Lower lobe of right lung (tissue), 2 donors: ENCODE measurements at places on chromosomes 2 and 18. TPM values are rescaled to one million over a fixed set of nuclear protein-coding genes. Genes with fewer than 3 reads are reported as not detected.

DNA sequence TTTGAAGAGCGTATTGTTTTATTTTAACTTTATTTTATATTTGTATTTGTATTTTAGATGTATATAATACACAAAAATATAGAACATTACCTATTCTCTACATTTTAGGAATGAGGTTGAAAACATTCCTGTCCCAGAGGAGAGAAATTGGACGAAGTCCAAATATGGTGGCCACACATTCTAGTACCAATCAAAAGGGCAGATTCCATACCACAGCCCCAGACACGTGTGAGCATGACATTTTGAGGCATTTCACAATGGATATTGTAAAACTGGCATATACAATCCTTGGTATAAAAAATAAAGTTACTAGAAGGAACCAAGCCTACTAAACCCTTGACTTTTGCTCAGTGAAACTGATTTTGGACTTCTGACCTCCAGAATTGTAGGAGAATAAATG, 50.6 kb downstream of the C2orf76 start:
- no peaks in the 10 kb centered on the region for H3K36me3 ChIP-seq
- no peaks in the 10 kb centered on the region for H3K27me3 ChIP-seq
- no peak overlapping the region for H3K4me3 ChIP-seq
- H3K4me1 ChIP-seq, result no peaks in the 10 kb centered on the region

COMMD1 gene
- 26.6 TPM for total RNA-seq

- no peaks in the 10 kb centered on the region for H3K27me3 ChIP-seq
- peaks cover 43% of the 10 kb centered on the region for H3K4me1 ChIP-seq
- peak overlapping the region; percentile 94 for H3K27ac ChIP-seq
- peak overlapping the region; percentile 78 for H3K4me3 ChIP-seq
- H3K36me3 ChIP-seq, result no peaks in the 10 kb centered on the region
These were observed 856 bp downstream of the TIA1 start for GRCh38 chr2:70247364-70248180.

MTIF2 gene
- total RNA-seq, result 25.9 TPM

- no peaks in the 10 kb centered on the region for H3K4me1 ChIP-seq
- H3K4me3 ChIP-seq, result no peak overlapping the region
- H3K27me3 ChIP-seq, result no peaks in the 10 kb centered on the region
- H3K36me3 ChIP-seq, result no peaks in the 10 kb centered on the region
- no peak overlapping the region for H3K27ac ChIP-seq
These were observed 599.0 kb upstream of the SYT4 start for GRCh38 chr18:43876286-43876685.

SERPINB10 gene
- not detected for total RNA-seq

OSR1 gene
- 15.5 TPM for total RNA-seq

GRCh38 chr2:241197947-241198346, 9.5 kb downstream of the ANO7 start:
- H3K27me3 ChIP-seq, result no peaks in the 10 kb centered on the region
- H3K27ac ChIP-seq, result no peak overlapping the region
- DNase-seq, result peak; percentile 20
- no peaks in the 10 kb centered on the region for H3K4me1 ChIP-seq
- H3K36me3 ChIP-seq, result no peaks in the 10 kb centered on the region

DNA sequence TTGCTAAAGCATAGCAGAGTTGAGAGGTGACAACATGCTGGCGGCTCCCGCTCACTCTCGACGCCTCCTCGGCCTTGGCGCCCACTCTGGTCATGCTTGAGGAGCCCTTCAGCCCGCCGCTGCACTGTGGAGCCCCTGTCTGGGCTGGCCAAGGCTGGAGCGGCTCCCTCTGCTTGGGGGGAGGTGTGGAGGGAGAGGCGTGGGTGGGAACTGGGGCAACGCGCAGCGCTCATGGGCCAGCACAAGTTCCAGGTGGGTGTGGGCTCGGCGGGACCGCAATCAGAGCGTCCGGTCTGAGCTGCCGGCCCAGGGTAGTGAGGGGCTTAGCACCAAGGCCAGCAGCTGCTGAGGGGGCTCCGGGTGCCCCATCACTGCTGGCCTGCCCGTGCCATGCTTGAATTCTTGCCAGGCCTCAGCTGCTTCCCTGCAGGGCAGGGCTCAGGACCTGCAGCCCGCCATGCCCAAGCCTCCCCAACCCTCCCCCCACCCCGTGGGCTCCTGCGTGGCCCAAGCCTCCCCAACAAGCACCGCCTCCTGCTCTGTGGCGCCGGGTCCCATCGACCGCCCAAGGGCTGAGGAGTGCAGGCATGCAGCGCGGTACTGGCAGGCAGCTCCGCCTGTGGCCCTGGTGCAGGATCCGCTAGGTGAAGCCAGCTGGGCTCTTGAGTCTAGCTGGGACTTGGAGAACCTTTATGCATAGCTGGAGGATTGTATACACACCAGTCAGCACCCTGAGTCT, 2052.8 kb upstream of the CELF4 start:
- H3K27me3 ChIP-seq, result no peaks in the 10 kb centered on the region
- H3K27ac ChIP-seq, result no peak overlapping the region
- DNase-seq, result no peak
- no peaks in the 10 kb centered on the region for H3K36me3 ChIP-seq
- no peaks in the 10 kb centered on the region for H3K4me1 ChIP-seq
- no peak overlapping the region for H3K4me3 ChIP-seq

DNA sequence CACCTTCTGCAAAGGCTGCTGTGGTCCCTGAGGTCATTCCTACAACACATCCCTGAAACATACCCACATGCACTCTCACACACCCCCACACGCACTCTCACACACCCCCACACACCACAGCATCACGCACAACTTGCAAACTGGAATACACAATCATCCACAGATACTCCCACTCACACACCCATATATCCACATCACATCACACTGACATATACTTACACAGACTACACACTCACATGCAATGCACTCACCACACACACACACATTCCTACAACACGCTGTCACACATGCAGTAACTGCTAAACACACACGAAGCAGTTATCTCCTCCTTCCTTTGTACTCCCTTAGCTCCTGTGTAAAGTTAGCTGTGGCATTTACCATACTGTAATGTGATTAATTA, 57.1 kb upstream of the PKDCC start:
- no peaks in the 10 kb centered on the region for H3K27me3 ChIP-seq
- no peak for DNase-seq
- H3K27ac ChIP-seq, result no peak overlapping the region
- no peak overlapping the region for H3K4me3 ChIP-seq
- H3K36me3 ChIP-seq, result no peaks in the 10 kb centered on the region

TPO gene
- 0.21 TPM for total RNA-seq

PAX8 gene
- total RNA-seq, result 1.2 TPM

- H3K4me1 ChIP-seq, result no peaks in the 10 kb centered on the region
- H3K36me3 ChIP-seq, result no peaks in the 10 kb centered on the region
- no peak overlapping the region for H3K4me3 ChIP-seq
- no peak for DNase-seq
These were observed 559.5 kb upstream of the SALL3 start for GRCh38 chr18:78420116-78420515.

DNA sequence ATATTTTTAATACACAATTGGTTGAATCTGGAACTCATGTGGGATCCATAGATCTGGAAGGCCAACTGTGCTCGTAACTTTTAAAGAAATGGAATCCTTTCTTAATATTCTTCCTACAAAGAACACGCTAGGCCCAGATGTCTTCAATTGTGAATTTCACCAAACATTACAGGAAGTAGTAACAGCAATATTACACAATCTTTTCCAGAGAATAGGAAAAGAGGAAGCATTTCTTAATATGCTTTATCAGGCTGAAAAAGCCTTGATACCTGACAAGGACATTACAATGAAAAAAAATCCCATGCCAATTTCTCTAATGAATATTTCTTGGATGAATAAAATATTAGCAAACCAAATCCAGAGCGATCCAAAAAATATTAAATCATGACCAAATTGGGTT, 80.3 kb upstream of the HAAO start:
- H3K4me1 ChIP-seq, result peaks cover 36% of the 10 kb centered on the region
- H3K36me3 ChIP-seq, result no peaks in the 10 kb centered on the region
- H3K4me3 ChIP-seq, result no peak overlapping the region
- no peaks in the 10 kb centered on the region for H3K27me3 ChIP-seq
- DNase-seq, result no peak
- H3K27ac ChIP-seq, result peak overlapping the region; percentile 33

CSRNP3 gene
- total RNA-seq, result 2.3 TPM

DNA sequence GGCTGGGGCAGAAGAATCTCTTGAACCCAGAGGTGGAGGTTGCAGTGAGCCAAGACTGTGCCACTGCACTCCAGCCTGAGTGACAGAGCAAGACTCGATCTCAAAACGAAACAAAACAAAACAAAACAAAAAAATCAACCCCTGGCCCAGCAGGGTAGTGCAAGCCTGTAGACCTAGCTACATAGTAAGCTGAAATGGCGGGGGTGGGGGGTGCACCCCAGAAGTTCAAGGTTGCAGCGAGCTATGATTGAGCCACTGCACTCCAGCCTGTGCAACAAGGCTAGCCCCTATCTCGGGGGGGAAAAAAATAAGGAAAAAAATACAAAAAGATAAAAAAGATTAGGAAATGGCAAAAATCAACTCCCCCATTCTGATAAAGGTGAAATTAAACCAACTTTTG, 6.4 kb downstream of the ATL2 start:
- no peak for DNase-seq
- no peak overlapping the region for H3K27ac ChIP-seq
- H3K27me3 ChIP-seq, result no peaks in the 10 kb centered on the region
- peaks cover 59% of the 10 kb centered on the region for H3K4me1 ChIP-seq
- H3K4me3 ChIP-seq, result no peak overlapping the region
- no peaks in the 10 kb centered on the region for H3K36me3 ChIP-seq

PLB1 gene
- total RNA-seq, result 5.5 TPM

TMX3 gene
- total RNA-seq, result 48.7 TPM

MAL gene
- 13.4 TPM for total RNA-seq

VIL1 gene
- 0.41 TPM for total RNA-seq

DNA sequence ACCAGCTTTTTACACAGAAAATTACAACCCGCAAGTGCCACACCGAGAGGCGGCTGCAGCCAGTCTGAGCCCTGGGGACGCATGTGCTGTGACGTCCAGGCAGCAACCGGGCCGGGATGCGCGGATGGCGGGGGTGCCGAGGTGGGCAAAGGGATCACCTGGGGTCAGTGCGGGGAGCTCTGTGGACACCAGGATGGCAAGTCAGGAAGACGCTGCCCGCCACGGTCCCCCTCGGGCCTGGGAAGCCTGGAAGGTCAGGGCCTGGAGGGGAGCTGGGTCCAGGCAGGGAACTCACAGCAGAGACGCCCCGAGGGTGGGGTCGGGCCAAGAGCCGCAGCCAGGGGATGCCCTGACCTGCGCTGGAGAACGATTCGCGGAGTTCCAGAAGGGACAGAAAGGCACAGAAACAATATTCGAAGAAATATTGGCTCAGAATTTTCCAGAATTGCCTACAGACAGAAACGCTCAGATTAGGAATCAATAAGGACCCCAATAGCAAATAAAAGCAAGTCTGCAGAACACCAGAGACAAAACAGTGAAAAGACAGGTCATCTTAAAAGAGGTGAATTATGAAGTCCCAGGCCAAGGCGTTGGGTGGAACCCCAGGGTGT, 11.7 kb upstream of the KIF1A start:
- no peak overlapping the region for H3K27ac ChIP-seq
- no peak for DNase-seq
- H3K36me3 ChIP-seq, result no peaks in the 10 kb centered on the region
- peaks cover 8% of the 10 kb centered on the region for H3K4me1 ChIP-seq

- H3K4me3 ChIP-seq, result no peak overlapping the region
- H3K27ac ChIP-seq, result no peak overlapping the region
- H3K4me1 ChIP-seq, result no peaks in the 10 kb centered on the region
- no peaks in the 10 kb centered on the region for H3K27me3 ChIP-seq
- DNase-seq, result no peak
These were observed 99.6 kb upstream of the CDH7 start for GRCh38 chr18:65651192-65651591.

UGT1A10 gene
- not detected for total RNA-seq

GRCh38 chr2:126496493-126496892, 159.5 kb upstream of the GYPC start:
- H3K27me3 ChIP-seq, result no peaks in the 10 kb centered on the region
- no peaks in the 10 kb centered on the region for H3K36me3 ChIP-seq
- H3K4me1 ChIP-seq, result no peaks in the 10 kb centered on the region

NPPC gene
- total RNA-seq, result not detected

DNA sequence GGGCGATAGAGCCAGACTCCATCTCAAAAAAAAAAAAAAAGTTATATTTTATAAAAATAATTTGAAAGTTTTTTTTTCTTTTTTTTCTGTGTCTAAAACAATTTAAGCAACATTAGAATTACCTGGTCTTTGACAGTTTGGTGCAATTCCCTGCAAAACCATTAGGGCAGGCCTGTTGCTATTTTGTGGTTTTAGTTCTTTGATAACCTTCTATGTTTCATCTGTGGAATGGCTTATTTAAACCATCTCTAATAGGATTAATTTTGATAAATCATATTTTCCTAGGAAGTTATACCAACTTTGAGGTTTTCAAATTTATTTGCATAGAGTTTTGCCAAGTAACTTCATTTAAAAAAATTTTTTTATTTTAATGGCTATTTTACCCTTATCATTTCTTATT, 141.2 kb upstream of the TWIST2 start:
- no peak for DNase-seq
- H3K4me3 ChIP-seq, result no peak overlapping the region
- H3K27me3 ChIP-seq, result no peaks in the 10 kb centered on the region
- H3K4me1 ChIP-seq, result no peaks in the 10 kb centered on the region
- H3K36me3 ChIP-seq, result no peaks in the 10 kb centered on the region

AGXT gene
- total RNA-seq, result not detected

CFAP65 gene
- total RNA-seq, result 7.6 TPM

DNA sequence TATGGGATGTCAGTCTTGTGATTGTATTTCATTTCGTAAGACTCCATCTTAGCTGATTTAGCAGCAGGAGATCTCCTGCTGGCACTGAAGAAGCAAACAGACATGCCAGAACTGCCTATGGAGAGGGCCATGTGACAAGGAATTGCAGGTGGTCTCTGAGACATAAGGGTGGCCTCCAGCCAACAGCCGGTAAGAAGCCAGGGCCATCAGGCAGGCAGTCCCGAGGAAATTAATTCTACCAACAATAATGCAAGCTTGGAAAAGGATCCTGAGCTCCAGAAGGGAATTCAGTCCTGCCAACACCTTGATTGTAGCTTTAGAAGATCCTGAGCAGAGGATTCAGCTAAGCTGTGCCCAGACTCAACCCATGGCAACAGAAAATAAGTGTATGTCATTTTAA, 87.1 kb upstream of the DNAJC10 start:
- H3K4me3 ChIP-seq, result no peak overlapping the region
- no peak for DNase-seq
- H3K27me3 ChIP-seq, result no peaks in the 10 kb centered on the region

- no peak for DNase-seq
- H3K36me3 ChIP-seq, result no peaks in the 10 kb centered on the region
- no peaks in the 10 kb centered on the region for H3K4me1 ChIP-seq
These were observed 199.4 kb downstream of the SATB2 start for GRCh38 chr2:199258291-199258690.

CTIF gene
- 54.8 TPM for total RNA-seq

BUB1 gene
- 4.8 TPM for total RNA-seq

BMP10 gene
- total RNA-seq, result 0.24 TPM

UGT1A9 gene
- not detected for total RNA-seq

LINC00305 gene
- total RNA-seq, result not detected

- H3K4me3 ChIP-seq, result no peak overlapping the region
- no peak overlapping the region for H3K27ac ChIP-seq
- H3K27me3 ChIP-seq, result no peaks in the 10 kb centered on the region
- peaks cover 47% of the 10 kb centered on the region for H3K4me1 ChIP-seq
- H3K36me3 ChIP-seq, result no peaks in the 10 kb centered on the region
These were observed 25.4 kb downstream of the SESTD1 start for GRCh38 chr2:179239195-179239594.

ANKRD30B gene
- not detected for total RNA-seq
